Cardiac fibroblast (primary cell): ENCODE measurements at places on chromosomes 12 and 14.

DNA sequence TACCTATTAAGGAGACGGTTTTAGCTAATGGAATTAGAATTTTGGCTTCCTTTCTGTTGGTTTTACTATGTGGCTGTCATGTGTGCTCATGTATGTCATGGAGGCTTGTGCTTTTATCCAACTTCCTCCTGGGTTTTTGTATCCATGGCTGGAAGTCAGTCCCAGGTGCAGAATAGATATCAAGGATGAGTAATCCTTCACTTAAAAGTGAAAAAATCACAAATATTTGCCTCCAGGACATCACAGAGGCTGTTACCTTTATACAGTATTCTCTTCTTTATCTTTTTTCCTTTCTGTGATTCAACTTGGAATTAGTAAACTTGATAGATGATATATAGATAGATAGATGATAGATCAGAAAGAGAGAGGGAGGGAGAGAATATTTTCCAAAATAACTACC lies 706.8 kb downstream of the GALC start:
- DNase-seq: no peak

DNA sequence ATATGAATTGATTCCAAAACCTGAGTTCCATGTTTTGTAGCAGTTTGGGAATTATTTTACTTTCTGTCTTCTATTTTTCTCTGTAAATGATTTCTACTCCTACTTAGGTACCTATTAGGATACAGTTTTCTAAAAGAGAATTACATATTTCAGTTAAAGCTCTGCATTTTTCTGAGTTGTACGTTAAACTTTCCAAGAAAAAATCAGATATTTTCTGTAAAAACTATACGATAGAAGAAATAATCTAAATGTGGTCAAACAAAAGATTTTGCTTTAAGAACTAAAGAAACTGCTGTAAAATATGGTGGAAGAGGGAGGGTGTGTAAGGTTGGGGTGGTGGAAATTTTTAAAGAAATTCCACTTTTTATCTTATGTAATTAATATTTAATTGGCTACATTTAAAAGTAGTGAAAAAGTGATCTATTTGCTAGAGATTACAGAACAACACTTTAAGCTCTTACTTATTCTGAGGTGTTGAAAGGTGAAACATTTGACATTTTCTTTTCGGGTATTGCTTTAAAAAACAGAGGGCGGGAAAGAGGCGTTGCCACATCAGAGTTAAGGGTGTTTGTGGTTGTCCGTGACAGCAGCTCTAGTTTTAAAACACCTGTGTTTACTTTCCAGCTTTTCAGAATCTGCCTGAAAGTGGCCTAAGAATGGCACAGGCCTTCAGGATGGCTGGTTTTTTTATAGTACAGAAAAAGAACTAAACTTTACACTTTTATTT lies 187.3 kb downstream of the MIPOL1 start:
- no peak for DNase-seq

DNA sequence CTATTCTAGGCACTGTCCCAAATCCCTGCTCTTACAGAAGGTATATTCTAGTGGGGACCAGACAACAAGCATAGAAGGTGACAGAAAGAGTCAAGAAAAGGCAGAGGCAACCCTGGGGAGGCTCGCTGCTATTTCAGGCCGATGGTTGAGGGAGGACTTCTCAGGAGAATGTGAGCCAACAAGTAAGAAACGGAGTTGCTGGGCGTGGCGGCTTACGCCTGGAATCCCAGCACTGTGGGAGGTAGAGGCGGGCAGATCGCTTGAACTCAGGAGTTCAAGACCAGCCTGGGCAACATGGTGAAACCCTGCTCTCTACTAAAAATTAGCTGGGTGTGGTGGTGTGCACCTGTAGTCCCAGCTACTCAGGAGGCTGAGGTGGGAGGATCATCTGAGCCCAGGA lies 4.7 kb upstream of the GOLGA3 start:
- DNase-seq: no peak

DNA sequence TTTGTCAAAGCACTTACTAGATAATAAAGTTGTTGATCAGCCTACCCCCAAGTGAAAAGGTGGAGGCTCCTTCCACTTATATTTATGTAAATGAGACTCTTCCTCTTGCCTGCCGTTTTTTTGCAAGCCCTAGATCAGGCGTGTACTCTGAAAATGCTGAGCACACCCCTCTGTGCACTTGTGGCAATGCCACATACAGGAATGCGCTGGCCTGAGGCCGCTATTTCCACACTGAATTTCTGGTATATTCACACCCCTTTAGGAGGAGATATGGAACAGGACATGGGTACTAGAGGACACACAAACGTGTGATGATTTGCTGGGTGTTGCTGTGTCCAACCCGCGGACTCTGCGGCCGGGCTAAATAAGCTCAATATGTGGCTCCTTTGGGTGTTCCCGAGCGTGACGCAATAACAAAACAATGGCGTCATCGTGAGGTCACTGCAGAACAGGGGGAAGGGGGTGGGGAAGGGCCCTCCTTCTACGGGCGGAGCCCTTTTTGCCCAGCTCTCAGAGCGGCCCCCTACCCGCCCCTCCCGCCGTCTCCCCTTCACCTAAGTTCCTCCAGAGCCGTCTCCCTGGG lies 554 bp upstream of the TSPAN31 start:
- peak; percentile 92 for DNase-seq

GRCh38 chr12:62192903-62193250 lies 67.3 kb upstream of the USP15 start:
- DNase-seq: no peak

DNA sequence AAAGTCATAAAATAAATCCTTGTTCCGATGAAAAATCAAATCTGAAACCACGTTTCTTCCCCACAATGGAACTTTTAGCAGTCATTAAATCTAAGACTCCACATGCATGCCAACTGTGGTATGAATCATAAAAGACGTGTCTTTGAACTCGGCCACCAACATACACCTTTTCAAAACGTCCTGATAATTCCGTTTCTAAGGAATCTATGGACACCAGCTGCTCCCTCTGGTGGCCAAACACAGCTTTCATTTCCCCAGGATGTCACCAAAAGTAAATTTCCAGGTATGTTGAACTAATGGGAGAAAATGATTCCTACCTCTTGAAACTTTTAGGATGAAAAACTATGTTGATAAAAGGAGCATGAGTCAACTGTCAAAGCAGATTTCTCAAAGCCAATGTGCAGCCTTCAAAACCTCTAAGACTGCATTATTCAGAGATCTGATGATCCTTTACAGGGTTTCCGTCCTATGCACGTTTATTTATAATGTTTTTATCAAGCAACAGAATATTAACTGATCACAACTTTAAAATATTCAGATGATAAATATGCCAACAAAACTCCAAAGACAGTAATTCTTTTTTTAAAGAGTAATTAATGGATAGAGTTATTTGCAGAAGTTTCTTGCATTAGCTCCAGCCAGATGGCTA lies 96.2 kb downstream of the CIT start:
- peak; percentile 63 for DNase-seq

GRCh38 chr14:100578552-100578951 lies 8.7 kb downstream of the BEGAIN start:
- peak; percentile 47 for DNase-seq

DNA sequence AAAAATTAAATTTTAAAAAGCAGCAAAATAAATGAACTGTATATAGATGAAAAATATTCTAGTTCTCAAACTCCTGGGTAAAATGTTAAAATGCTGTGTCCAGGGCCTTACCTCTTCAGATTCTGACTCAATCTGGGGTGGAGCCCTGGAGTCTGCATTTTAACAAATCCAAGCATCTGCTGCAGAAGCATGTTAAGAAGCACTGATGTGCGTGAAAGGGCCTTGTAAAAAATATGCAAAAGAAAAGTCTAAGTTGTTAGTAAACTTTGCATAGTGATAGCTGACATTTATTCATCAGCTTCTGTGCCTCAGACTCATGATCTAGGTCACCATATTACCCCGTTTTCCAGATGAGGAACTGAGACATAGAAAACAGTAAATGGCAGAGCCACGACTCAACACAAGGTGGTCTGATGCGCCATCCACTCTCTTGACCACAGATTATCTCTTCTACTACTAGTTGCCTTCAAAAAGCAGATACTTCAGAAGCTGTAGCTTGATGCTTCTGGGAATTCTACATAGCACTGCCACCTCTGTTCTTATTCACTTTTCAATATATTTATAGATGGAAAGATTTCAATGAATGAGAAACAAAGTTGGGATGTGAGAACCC lies 28.0 kb upstream of the PTCSC3 start:
- DNase-seq: no peak

DNA sequence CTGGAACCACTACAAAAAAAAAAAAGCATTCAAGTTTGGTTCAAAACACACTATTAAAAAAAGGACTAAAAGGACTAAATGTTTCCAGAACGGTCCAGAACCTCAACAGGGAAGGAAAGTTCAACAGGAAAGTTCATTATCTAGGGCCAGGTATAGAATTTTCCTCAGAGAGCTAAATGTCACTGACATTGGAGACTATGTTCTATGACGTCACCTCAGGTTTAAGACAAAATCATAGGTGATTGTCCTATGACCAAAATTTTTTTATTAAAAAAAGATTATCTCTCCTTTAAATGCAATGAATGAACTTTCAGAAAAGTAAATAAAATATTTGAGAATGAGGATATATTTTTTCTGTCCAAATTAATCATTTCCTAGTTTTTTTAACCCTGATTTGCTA lies 746.7 kb upstream of the USP15 start:
- no peak for DNase-seq

DNA sequence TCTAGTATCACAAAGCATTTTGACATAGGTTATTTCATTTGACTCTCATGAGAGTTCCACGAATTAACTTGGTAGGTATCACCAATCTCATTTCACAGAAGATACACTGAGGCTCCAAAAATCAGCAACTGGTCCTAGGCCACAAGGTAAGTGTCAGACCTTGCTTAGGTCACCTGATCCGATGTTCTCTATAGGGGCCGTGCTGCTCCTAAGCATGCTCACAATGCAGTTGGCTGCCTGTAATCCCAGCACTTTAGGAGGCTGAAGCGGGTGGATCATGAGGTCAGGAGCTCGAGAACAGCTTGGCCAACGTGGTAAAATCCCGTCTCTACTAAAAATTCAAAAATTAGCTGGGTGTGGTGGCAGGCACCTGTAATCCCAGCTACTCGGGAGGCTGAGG lies 78.7 kb upstream of the FOXN3 start:
- no peak for DNase-seq

- DNase-seq: peak; percentile 1
Observed at GRCh38 chr14:98182393-98183055, 1089.5 kb downstream of the BCL11B start.

- DNase-seq: peak; percentile 42
Observed at GRCh38 chr12:114163771-114164170, 197.6 kb upstream of the RBM19 start.

- peak; percentile 68 for DNase-seq
Observed at GRCh38 chr12:47767216-47767724, 5.8 kb upstream of the SLC48A1 start.

GRCh38 chr14:21026274-21026987 lies 1.6 kb upstream of the NDRG2 start:
- no peak for DNase-seq

DNA sequence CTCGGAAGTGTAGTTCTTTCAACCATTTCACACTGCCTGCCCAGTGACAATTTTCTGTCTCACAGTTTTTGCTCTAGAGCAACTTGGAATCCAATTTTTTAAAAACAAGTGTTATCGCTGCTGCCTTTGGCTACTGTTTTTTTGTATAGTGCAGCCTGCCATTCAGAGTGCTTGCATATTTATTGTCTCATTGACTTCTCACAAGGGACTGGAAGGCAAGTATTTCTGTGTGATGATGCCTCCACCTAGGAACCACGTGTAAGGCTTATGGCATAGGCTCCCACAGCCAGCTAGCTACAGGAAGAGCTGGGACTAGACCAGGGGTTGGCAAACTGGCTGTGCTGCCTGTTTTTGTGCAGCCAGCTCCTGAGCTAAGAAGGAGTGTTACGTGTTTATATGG lies 903 bp downstream of the PARPBP start:
- DNase-seq: peak; percentile 36

- no peak for DNase-seq
Observed at GRCh38 chr12:128353301-128353700, 86.3 kb downstream of the TMEM132C start.

- DNase-seq: no peak
Observed at GRCh38 chr12:92162079-92162478, 16.4 kb upstream of the BTG1 start.

DNA sequence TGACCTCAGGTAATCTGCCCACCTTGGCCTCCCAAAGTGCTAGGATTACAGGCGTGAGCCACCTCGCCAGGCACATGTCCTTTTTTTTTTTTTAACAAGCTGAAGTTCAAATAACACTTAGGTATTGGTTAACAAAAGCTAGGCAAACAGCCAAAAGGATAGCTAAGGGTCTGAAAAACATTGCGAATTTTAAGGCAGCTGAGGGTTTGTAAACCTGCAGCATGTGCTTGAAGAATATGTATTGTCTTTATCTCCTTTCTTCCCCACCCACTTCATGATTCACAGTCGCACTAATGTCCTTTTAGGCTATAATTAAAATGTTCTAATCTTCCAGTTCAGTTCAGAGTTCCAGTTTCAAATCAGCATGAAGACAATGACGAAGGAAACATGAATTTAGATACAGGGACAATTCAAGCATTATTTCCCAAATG lies 30.1 kb upstream of the CERS5 start:
- peak; percentile 64 for DNase-seq

GRCh38 chr12:104870797-104871196 lies 87.3 kb downstream of the SLC41A2 start:
- DNase-seq: no peak

GRCh38 chr14:92649934-92650545 lies 98.4 kb downstream of the LGMN start:
- DNase-seq: peak; percentile 91

DNA sequence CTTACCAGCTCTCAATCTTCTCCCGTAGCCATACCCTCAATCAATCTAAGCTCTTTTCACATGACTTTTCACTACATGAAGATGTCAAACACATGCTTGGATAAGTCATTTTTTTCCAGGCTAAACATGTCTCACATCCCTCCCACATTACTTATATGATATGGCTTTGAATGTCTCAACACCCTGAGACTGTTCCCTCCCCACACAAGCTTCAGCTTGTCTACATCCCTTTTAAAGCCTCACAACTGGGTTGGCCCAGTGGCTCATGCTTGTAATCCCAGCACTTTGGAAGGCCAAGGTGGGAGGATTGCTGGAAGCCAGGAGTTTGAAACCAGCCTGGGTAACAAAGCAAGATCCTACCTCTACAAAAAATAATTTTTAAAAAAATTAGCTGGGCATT lies 18.5 kb downstream of the ANAPC5 start:
- no peak for DNase-seq

- DNase-seq: no peak
Observed at GRCh38 chr14:58646479-58646878, 8.7 kb downstream of the DACT1 start.

GRCh38 chr14:80867091-80867490 lies 74.4 kb downstream of the CEP128 start:
- DNase-seq: no peak

GRCh38 chr14:92555465-92556111 lies 42.0 kb downstream of the RIN3 start:
- DNase-seq: no peak
